ENCODE measurements at places on chromosomes 1 and 21.

DNA sequence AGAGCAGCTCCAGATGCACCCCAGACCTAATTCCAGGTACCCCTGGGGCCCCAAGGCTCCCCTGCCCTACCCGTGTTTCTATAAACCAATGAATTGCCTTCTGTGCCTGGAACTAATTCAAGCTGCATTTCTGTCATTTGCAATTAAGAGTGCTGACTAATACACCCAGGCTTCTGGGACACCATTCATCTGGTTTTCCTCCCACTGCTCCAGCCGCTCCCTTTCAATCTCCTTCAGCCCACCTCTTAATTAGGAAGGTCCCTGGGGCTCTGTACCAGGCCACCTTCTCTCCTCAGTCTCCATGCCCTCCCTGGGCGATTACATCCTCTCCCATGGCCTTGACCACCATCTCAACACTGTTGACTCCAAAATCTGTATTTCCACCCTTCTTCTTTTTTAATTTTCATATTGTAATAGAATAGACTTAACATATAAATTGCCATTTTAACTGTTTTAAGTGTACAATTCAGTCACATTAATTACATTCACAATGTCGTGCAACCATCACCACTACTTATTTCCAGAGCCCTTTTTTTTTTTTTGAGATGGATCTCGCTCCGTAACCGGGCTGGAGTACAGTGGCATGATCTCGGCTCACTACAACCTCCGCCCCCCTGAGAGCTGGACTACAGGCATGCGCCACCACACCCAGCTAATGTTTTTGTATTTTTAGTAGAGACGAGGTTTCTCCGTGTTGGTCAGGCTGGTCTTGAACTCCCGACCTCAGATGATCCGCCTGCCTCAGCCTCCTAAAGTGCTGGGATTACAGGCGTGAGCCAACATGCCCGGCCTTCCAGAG lies 9.2 kb upstream of the GJB3 start:
- DNase-seq, result no peak

DNA sequence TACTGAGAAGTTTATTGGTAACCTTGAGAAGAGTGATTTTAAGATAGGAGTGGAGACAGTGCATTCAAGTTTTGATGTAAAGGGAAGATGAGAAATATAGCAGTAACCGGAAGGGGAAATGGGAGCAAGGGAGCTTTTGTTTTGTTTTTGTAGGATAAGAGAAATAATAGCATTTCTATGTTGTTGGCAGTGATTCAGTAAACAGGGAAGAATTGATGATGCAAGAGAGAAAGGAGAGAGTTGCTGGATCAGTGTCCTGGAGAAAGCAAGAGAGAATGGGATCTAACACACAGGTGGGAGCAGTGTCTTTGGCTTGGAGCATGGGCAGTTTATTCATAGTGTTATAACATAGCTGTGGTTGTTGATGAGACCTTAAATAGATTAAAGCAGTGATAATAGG lies 56.4 kb downstream of the OSBPL9 start:
- no peak for DNase-seq

DNA sequence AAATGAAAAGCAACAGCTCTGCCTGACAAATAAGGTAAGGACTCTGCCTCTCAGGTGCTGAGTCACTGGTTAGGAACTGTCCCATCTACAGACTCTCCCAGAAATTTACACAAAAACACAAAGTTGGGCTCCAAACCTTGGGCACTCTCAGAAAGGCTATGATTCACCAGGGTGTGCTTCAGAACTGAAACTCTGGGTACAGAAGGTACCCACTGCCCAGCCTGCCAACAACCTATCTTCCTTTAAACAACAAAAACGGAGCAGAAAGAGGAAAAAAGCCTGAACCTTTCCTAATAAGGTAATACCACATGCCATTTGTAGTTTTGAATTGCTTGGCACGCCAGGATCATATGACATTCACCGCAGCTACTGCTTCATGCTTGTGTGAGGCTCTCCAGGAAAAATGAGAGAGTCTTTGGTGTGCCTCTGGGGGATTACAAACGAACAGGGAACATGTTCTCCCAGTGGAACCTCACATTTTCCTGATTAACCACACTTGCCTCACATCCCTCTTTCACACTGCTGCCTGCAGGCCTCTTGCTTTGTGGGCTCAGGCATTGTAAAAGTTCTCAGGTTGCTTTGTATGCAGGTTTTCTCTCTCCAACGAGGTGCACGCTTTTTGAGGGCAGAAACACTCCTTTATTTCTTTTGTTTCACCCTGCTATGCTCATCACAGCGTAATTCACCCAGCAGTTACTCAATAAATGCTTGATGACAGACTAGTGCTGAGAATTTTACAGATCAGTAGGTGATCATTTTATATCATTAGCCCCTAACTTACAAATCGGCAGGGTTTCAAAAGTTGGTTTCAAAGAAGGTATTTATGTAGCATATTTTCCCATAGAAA lies 65.1 kb downstream of the GADD45A start:
- DNase-seq, result no peak

DNA sequence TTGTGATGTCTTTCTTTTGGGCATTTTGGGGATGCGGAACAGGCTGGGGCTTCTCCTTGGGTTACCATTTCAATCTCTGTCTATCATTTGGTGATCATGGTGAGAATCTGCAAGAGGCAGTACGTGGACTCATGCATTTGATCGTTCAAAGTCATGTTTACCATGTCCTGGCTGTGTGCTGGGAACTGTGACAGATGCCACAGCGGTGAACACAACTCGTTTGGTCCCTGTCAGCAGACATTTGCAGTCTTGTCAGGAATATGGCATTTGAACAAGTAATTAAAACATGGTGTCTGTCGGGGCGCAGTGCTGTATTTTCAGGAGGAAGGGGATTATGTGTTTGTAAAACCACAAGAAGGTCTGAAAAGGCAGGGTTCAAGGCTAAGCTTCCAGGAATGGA lies 103.3 kb upstream of the IGSF21 start:
- DNase-seq, result no peak

GRCh38 chr1:41571041-41571440 lies 86.6 kb upstream of the EDN2 start:
- DNase-seq, result no peak
